BE2C (cell line): ENCODE measurements at places on chromosomes 11 and 22.

- no peak for DNase-seq
These were observed 47.7 kb downstream of the CWC15 start for GRCh38 chr11:94925422-94926270.

DNA sequence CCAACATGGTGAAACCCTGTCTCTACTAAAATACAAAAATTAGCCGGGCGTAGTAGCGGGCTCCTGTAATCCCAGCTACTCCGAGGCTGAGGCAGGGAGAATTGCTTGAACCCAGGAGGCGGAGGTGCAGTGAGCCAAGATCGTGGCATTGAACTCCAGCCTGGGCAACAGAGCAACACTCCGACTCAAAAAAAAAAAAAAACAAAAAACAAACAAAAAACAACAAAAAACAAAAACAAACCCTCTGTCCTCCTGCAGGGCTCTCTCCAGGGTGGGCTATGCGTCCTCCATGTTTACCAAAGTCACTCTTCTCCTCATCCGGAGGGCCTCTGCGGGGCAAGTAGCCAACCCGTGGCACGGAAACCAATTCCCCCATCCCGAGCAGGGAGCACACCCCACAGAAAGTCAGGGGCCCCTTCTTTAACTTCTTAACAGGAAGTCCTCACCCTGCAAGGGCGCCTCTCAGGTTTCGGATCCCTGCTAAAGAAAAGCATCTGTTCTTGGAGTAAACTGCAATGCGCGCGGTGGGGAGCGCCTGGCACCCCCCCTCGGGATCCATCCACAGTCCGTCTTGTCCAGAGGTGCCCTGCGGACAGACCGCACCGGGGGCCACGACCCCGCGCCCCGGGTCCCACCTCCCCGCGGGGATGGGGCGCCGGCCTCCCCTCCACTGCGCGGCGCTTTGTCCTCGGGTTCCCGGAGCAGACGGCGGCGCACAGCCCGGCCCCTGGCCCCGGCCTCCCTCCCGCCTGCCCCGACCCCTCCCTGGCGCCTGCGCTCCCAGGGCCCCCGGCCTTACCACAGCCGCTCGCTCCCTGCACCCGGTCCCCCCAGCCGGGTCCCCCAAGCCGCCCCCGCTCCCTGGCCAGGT is 712 bp downstream of the CERK start:
- peak; percentile 54 for DNase-seq

- DNase-seq, result peak; percentile 68
These were observed 49.3 kb downstream of the PPME1 start for GRCh38 chr11:74220376-74220775.

DNA sequence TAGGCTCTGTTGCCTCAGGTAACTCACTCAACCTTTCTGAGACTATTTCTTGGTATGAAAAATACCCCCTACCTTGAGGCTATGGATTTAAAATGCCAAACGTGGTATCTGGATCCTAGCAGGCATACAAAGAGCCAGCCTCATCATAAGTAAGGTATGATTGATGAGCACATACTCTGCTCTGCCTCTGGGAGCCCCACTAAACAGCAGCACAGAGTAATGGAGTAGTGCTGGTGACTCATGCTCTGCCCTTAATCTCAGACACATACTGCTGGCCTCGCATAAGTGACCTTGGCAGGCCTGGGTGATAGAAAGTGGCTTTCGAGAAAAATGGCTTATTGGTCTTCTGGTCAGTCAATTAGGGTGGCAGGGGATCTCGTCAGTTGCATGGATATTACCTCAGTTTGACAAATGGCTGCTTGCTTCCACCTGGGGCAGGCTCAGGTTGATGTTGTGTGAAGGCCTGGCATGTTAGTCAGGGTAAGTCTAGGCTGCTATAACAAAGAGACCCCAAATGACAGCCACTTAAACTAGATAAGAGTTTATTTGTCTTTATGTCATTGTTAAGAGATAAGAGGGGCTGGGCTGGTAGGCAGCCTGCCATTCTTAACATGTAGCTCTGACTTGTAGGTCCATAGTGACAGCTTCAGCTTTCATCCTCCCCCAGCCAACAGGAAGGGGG is 15.2 kb upstream of the SLC6A5 start:
- peak; percentile 42 for DNase-seq

- peak; percentile 46 for DNase-seq
These were observed 72.8 kb downstream of the SCUBE1 start for GRCh38 chr22:43270314-43270908.

DNA sequence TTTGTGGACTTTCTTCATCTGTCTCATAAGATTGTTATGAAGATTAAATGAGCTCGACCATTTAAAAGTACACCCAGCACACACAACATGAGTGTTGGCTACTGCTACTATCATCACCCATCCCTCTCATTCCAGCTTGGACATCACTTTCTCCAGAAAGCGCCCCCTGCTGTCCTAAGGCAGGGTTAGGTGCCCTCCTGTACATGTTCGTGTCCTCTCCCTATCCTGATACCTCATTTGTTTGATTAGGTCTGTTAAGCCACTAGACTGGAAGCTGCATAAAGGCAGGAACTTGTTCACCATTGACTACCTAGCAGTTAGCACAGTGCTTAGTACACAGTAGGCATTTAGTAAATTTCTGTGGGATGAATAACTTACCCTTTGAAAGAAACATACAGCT is 85.5 kb downstream of the ENTHD1 start:
- peak; percentile 58 for DNase-seq

GRCh38 chr22:32720924-32721323 is 80.6 kb upstream of the TIMP3 start:
- DNase-seq, result no peak

DNA sequence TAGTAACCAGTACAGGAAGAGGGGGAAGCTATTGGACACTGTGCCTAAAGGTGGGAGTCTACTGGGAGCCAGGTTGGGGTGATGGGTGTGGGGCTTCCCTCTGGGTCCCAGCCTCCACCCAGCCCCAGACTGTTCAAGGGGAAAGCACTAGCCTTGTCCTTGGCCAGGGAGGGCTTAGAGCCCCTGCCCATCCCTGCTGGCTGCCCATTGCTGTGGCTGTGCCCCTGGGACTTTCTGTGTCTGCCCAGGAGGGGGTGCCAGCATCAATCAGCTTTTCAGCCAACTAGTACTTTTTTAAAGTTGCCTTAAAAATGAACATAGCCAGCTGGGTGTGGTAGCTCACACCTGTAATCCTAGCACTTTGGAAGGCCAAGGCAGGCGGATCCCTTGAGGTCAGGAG is 19.9 kb downstream of the INCENP start:
- no peak for DNase-seq

- peak; percentile 69 for DNase-seq
These were observed 72.1 kb downstream of the LRRC32 start for GRCh38 chr11:76598426-76598839.

DNA sequence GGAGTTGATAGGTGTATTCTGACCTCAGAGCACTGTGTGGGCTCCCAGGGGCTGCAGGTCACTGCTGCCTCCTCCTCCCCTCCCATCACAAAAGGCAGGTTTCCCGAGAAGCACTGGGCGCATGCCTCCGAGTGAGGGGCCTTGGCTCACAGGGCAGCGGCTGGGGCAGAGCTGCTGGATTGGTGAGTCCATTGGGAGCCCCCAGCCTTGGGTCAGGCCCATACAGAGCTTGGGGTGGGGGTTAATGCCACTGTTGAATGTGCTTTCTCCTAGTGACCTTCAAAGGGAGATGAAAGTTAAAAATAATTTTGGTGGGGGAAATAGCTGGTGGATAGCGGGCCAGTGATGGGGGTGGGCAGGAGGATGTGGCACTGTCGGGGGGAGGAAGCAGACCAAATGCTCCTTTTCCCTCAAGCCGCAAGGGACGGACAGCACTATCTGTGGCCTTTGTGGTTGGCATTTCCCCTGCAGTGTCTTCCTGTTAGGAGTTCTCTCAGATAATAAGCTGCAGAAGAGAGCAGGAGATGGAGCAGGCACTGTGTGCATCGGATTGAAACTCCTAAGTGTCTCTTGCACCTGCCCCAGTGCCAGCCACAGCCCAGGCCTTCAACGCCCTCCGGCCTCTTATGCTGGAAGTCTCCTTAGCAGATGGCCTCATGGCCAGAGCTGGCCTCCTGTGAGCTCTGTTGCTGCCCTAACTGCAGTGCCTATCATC is 3.2 kb downstream of the TUBA8 start:
- no peak for DNase-seq

GRCh38 chr22:36017651-36018091 is 11.0 kb downstream of the RBFOX2 start:
- peak; percentile 62 for DNase-seq

GRCh38 chr11:93267383-93267782 is 63.2 kb upstream of the DEUP1 start:
- DNase-seq, result no peak

GRCh38 chr11:31798554-31799434 is 12.3 kb downstream of the PAX6 start:
- DNase-seq, result no peak

DNA sequence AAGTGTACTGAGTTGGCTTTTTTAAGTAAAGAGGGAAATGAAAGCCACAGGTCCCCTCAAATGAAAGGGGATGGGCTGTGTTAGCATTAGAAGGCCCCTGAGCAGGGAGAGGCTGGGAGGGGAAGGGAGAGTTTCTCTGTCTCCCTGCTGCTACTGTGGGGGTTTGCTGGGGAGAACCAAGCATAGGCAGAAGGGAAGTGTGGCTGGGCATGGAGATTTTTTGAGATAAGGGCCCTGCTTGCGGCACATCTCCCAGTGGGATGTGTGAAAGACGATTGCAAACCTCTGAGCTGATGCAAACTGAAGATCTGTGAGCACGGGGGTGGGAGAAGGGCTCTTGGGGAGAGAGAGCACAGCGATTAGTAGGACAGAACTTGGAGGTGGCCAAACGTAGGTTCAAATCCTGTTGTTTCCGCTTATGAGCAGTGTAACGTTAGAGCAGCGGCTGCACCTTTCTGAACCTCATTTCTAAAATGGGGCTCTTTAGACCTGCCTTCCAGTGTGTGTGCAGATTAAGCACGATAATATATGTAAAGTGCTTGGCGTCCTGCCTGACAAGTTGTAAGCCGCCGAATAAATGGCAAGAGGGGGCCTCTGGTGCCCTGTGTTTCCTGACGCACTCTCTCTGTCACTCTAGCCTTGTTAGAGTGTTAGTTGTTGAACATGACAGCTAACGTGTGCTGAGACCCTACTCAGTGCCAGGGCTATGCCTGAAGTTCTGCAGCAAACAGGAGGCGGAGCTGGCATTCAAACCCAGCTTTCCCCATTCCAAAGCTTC is 122.3 kb downstream of the GRIK4 start:
- no peak for DNase-seq

DNA sequence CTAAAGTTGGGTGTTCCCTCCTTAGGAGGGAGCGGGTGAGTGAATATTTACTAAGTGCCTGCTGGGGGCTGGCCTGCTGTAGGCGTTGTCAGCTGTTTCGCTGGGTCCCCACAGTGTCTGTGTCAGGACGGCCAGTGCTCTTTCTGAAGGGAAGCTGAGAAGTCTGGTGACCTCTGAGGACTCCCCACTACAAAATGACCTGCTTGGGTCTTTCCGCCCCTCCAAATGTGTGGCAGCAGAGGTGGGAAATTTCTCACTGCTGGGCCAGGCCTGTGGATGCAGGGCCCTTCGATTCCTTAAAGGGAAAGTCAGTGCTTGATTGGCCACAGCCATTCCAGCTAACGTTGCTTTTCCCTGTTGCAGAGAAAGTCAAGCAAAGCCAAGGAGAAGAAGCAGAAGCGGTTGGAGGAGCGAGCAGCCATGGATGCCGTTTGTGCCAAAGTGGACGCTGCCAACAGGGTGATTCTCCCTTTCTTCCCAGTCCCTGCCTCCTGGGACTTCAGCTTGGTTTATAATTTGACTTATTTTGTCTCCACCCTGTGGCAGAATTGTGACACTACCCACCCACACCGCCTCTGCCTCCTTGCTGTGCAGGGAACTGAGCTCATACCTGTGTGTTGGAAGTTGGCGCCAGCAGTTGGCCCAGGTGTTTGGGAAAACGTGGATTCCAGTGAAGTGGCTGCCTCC is 6.8 kb downstream of the NAA40 start:
- peak; percentile 66 for DNase-seq

DNA sequence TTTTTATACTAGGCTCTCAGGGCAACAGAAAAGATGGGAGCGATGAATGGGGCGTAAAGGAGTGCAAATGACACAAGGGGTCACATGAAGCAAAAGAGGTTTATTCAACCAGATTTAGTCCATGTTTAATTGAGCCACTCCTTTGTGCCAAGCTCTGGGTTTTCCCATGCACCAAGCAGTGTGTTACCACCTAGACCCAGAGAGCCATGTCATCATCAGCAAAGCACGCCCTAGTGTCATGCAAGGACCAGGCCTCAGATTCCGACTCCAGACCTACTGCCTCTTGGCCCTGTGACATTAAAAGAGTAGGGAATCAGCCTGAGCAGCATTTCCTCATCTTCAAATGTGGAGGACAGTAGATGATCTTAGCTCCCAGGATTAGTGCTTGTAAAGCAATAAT is 1.1 kb upstream of the IGLL5 start:
- DNase-seq, result no peak

DNA sequence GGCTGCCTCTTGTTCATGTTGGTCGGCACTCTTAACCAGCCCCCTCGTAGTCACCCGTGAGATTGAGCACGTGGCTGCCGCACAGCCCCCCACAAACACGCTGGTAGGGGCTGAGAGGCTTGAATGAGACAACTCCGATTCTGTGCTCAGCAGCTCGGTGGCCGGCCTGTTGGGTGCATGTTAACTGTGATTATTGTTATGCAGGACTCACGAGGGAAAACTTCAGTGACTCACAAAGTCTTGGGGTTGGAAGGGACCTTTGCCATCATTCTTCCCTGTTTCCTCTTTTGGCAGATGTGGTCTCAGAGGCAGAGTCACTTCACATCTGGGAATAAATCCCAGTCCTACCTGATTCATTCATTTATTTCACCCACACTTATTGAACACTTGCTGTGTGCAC is 75.2 kb downstream of the ADAMTS15 start:
- DNase-seq, result no peak

DNA sequence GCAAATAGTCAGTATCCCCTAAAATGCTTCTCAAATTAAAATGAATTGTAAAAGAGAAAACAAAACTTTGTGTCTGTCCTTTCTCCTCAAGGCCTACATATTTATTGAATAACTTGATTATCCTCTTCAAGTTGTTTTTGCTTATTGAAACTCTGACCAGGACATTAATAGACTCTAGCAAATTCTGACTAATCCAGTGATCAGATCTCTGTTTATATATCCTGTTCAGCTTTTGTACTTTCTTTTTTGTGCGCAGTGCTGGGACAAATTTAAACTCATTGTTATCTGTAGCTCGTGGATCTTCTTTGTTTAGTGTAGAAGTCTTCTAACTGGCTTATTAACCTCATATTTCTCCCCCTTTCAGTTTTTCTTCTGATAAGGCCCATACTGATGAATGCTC is 139.9 kb upstream of the SORL1-AS1 start:
- no peak for DNase-seq

- peak; percentile 59 for DNase-seq
These were observed 113.8 kb upstream of the PITPNB start for GRCh38 chr22:28032861-28033260.

DNA sequence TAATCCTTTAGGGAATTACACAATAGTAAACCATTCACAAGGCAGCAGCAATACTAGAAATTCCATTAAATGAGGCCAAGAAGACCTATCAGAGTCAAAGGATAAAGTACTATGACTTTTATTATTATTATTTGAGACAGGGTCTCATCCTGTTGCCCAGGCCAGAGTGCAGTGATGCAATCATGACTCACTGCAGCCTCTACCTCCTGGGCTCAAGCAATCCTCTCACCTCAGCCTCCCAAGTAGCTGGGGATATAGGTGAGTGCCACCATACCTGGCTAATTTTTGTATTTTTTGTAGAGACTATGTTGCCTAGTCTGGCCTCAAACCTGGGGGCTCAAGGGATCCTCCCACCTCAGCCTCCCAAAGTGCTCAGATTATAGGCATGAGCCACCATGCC is 51.8 kb downstream of the TTC28 start:
- no peak for DNase-seq
